ENCODE measurements at places on chromosomes 2 and 18.

DNA sequence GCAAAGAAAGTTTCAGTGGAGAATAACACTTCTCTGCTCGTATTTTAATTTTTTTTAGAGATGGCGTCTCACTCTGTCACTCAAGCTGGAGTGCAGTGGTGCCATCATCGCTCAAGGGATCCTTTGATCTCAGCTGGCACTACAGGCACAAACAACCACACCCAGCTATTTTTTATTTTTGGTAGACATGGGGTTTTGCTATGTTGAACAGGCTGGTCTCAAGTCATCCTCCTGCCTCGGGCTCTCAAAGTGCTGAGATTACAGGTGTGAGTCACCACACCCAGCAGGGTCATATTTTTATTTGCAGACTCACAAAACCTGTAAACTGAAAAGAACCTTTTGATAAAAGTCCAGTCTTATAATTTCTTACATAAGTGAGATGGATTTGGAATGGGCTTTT lies 2.6 kb downstream of the TRAK2 start:
- DNase-seq, result no peak

GRCh38 chr2:71789556-71790204 lies 336.3 kb downstream of the DYSF start:
- no peak for DNase-seq

- no peak for DNase-seq
Measured at GRCh38 chr2:19866771-19867170, 35.0 kb downstream of the TTC32 start.

- DNase-seq, result no peak
Measured at GRCh38 chr2:226953206-226953605, 117.4 kb downstream of the RHBDD1 start.

All from NCI-H1092 (cell line).